ENCODE measurements at places on chromosomes 12 and 14. TPM values are rescaled to one million over a fixed set of nuclear protein-coding genes. Genes with fewer than 3 reads are reported as not detected.

The LRFN5 gene
- not detected for total RNA-seq

The RFX4 gene
- not detected for total RNA-seq

GRCh38 chr12:124036657-124037109 lies 63.7 kb downstream of the ZNF664 start:
- DNase-seq = no peak

- DNase-seq = no peak
Measured at GRCh38 chr12:93226361-93226760, 151.4 kb upstream of the NUDT4 start.

- no peak for DNase-seq
Measured at GRCh38 chr12:6960593-6961277, 9.6 kb downstream of the PTPN6 start.

DNA sequence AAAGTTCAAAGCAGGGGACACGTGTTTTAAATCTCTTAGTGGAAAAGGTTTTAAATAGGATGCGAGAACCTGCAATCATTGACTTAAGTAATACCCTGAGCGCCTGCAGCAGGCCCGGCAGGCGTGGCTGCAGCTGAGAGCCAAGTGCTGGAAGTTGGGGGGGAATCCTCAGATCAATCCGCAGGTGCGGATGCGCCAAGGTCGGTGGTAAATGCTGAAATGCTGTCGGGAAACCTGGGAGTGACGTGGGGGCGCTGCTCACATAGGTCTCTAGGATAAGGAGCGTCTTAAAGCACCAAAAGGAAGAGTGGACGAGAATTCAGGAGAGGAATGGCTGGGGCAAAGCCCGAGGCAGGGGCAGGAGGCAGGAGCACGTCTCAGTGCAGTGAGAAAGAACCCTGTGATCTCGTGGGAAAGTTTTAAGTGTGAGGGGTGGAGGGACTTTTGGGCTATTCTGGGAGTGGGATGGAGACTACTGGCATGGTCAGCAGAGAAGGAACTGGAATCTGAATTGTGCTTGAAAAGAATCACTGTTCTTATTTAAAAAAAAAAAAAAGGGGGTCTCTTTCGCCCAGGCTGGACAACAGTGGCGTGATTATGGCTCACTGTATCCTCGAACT lies 883 bp upstream of the CDCA4 start:
- peak; percentile 75 for DNase-seq

DNA sequence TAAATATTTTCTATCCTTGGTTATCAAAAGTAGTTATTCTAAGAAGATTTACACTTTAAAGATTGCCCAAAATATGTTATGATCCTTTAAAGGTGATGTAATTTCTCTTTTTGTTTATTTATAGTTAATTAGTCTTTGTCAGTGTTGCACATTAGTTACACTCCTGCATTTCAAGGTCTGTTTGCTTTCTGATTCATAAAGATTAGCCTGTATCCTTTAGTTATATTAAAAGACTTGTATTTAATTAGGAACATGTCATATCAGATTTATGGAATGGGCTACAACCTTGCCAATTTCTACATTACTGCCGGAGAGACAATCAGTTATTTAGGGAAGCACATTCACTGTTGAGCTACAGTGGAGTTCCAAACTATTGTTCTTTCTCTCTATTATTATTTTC lies 3.5 kb downstream of the EPYC start:
- no peak for DNase-seq

Data from Caco-2 (cell line).